ENCODE measurements at places on chromosomes 13 and 19.
A peak's percentile ranks its signal among the peaks of the same experiment; 100 is the strongest.

DNA sequence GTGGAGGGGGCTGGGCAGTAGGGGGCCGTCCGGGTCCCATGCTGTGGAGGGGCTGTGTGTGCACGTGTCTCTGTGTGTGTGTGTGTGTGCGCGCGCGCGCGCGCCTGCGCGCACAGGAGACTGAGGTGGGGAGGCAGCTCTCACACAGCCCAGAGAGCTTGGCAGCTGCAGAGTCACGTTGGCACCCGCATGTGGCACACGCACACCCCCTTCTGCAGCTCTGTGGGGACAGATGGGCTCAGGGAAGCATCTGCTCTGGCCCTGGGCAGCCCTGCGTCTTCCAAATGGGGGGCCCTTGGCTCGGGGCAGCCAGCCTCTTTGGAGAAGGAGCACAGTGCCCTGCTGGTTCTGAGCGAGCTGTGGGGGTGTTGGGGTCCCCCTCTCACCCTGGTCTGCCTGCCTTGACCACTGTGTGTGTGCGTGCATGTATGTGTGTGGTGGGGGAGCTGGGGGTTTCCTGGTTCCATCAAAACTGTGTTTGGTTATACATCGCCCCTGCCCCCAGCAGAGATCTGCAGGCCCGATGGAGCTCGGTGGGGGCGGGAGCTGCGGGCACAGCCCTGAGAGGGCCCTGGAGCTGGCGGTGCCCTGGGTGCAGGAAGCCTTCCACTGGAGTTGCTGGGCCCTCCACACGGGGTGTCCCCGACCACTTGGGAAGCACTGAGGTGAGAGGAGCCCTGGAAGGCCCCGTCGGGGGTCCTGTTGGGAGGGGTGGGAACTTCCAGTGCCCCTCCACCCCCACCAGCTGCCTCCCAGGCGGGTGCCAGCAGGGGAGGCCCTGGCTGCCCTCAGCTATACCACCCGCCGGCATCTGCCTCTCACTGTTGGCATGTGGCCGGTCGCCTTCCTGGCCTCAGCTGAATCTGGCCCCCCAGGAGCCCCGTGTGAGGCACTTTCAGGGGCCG is 67.1 kb downstream of the KDM4B start:
- no peak for DNase-seq

- DNase-seq: no peak
Measured at GRCh38 chr19:12692960-12693359, 3.5 kb downstream of the FBXW9 start.

GRCh38 chr13:73981595-73981994 is 152.6 kb downstream of the KLF12 start:
- no peak for DNase-seq

DNA sequence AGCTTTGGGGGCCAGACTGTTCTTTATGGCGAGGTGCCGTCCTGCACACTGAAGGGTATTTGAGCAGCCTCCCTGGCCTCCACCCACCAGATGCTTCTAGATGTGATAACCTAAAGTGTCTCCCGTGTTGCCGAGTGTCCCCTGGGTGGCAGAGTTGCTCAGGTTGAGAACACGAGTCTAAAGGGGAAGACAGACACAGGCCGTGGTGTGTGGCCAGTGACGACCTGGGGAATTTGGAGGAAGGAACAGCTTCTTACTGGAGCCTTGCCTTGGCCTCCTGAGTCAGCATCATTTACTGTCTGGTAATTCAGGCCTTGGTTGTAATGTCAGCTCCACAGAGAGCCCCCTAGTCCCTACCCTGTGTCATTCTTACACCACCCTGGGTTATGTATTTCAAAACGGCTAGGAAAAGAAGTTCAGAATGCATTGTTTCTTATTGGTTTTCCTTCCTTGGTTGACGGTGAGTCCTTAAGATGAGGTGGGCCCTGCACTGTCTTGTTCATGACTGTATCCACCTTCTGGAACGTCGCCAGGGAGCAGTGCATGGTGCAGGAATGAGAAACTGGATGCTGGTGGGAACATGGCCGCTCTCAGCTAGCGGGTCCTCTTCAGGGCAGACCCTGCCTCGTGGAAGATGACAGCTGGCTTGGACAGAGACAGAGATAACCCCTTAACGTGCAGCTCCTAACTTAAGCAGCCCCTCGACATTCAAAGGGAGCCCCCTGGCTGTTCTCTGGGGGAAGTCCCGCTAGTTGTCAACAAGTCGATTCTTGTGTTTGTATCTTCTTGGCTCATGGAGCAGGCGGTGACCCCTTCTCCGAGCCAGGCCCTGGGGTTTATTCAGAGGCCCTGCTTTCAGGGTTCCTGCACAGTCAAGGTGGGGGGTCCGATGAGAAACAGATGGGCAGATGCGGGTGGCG is 7.2 kb downstream of the SIN3B start:
- no peak for DNase-seq

- DNase-seq: no peak
Measured at GRCh38 chr19:11261971-11262839, at the start of gene DOCK6. TSS of gene DOCK6 (minus strand) at chr19:11262524. CDS start at chr19:11262440, 84 bp downstream.

GRCh38 chr19:34319230-34319585 is 45.8 kb upstream of the GPI start:
- no peak for DNase-seq

- no peak for DNase-seq
Measured at GRCh38 chr13:19860884-19861655, 2.4 kb downstream of the ZMYM5 start.

DNA sequence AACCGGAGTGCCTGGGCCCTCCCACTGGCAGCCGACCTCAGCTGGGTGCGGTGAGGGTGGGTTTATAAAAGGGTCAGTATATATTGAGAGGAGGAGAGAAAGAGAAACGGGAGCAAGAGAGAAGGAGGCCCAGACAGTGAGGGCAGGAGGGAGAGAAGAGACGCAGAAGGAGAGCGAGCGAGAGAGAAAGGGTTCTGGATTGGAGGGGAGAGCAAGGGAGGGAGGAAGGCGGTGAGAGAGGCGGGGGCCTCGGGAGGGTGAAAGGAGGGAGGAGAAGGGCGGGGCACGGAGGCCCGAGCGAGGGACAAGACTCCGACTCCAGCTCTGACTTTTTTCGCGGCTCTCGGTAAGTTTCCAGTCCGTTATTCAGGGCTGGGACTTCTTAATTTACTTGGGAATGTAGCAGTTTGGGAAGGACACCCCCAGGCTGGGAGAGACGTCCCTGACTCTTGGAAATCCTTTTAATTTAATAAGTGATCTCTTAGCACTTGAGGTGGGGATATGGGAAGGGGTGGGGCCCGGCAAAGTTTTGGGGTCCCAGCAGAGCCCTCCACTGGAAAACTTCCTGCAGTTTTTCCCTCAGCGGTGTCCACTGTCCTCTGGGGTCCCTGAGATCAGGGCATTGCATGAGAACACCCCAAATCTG is at the start of gene EMP3:
Gene EMP3, plus strand, starts transcription at position 288 of the 646 bp plus-strand sequence. CDS start 1,293 bp downstream, outside the sequence.
- peak; percentile 80 for DNase-seq

DNA sequence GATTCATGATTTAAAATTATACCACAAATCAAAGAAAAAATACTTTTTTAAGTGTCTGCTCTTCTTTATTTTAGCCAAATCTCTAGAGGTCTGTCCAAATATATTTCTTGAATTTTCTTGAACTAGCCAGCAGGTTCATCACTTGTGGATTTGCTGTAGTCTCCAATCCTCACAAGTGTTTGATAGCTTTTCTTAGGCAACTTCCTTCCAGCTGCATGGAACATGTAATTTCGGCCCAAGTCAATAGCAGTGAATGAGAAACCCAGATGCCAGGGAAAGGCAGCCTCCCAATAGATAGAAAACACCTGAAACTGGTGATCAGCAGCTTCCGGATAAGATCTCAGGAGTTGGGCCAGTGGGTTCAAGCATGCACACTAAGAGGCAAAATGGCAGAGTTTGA is 15.6 kb upstream of the RNASEH2B start:
- DNase-seq: no peak

All from fibroblast of skin of left biceps (primary cell).